ENCODE measurements at places on chromosomes 7 and 10.

- no peak for DNase-seq
Observed at GRCh38 chr7:153454306-153454705, 597.9 kb upstream of the DPP6 start.

- no peak for DNase-seq
Observed at GRCh38 chr10:47364911-47365310, 16.7 kb downstream of the RBP3 start.

DNA sequence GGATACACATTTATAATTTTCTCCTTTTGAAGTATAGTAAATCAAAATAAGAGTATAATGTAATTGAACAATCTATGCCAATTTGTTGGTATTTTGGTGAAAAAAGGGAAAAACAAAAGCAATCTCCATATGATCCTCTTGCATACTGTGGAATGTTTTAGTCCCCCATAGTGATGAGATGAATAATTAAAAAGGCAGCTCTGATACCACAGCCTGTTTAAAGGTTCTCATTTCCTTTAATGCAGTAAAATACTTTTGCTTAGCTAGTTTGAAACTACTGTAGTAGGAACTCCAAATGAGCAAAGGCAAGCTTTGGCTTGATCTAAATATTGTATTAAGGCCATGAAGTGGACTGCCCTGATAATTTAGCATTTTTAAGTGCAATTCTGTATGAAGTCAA lies 77.6 kb downstream of the VTI1A start:
- DNase-seq, result no peak

GRCh38 chr10:130928306-130928705 lies 383.2 kb downstream of the TCERG1L start:
- no peak for DNase-seq

DNA sequence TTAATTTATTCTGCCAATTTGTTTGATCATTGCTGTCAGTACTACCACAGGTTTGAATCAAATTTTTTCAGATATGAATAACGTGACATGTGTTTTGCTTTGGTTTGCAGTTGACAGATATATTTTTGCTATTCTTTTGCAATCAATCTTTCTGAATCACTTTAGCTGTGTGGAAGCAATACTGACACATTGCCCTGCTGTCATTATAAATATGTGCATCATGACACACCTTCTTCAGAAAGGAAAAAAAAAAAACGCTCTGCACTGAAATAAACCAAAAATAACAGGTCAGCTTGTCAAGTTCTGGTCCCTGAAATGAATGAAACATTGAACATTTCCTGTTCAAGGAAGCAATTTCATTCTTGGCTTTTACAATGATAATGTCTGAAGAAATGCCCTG lies 93.8 kb upstream of the FAM13C start:
- no peak for DNase-seq

GRCh38 chr10:69747179-69747578 lies 54.5 kb upstream of the COL13A1 start:
- DNase-seq, result no peak

GRCh38 chr7:106462365-106462859 lies 177.6 kb upstream of the NAMPT start:
- DNase-seq, result no peak

GRCh38 chr7:158264881-158265742 lies 322.5 kb downstream of the PTPRN2 start:
- no peak for DNase-seq

- DNase-seq, result no peak
Observed at GRCh38 chr7:142800699-142801260, 30.0 kb downstream of the PRSS2 start.

All from stimulated activated CD8-positive, alpha-beta memory T cell treated with anti-CD3 and anti-CD28 coated beads, Interleukin-15, amount 100 ng/mL, for 4 hours (primary cell).